Activated CD4-positive, alpha-beta T cell treated with anti-CD3 and anti-CD28 coated beads for 24 hours (primary cell): ENCODE measurements at places on chromosomes 2 and 18.

DNA sequence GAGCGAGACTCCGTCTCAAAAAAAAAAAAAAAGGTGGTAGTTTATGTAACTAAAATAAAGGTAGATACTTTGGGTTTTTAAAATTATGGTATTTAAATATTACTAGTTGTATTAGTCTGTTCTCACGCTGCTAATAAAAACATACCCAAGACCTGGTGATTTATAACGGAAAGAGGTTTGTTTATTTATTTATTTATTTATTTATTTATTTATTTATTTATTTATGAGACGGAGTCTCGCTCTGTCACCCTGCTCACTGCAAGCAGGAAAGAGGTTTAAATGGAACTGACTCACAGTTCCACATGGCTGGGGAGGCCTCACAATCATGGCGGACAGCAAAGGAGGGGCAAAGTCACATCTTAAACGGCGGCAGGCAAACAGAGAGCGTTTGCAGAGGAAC is 196.0 kb downstream of the CALCRL start:
- no peak for DNase-seq

- DNase-seq, result no peak
Measured at GRCh38 chr18:63686871-63687270, 15.9 kb upstream of the SERPINB11 start.

DNA sequence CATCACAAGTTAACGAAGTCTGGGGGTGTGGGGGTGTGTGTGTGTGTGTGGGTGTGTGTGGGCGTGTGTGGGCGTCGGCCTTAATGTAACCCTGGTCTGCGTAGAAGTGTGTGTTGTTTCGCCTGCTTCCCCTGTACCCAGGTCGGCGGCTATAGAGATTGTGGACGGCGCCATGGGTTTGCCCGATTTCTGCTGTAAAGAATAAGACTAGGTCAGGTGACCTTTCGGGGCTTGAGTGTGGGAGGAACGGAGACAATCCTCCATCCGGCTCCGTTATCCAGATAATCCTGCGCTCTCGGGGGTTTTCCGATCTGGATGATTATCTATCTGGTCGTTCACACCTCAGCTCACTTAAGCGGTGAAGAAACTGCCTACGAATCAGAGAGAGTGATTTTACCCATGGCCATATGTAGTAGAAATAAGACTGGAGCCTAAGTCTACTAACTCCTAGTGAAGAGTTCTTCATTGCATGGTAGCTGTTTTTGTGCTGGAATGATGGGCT is 543 bp downstream of the HADHB start:
- peak; percentile 29 for DNase-seq

GRCh38 chr2:74095632-74096031 is 52.1 kb downstream of the BOLA3 start:
- DNase-seq, result no peak

GRCh38 chr2:207960911-207961310 is 64.4 kb downstream of the PLEKHM3 start:
- DNase-seq, result no peak
